ENCODE measurements at places on chromosomes 12 and 14.

- no peak for DNase-seq
Observed at GRCh38 chr12:28331130-28331529, 140.9 kb downstream of the CCDC91 start.

DNA sequence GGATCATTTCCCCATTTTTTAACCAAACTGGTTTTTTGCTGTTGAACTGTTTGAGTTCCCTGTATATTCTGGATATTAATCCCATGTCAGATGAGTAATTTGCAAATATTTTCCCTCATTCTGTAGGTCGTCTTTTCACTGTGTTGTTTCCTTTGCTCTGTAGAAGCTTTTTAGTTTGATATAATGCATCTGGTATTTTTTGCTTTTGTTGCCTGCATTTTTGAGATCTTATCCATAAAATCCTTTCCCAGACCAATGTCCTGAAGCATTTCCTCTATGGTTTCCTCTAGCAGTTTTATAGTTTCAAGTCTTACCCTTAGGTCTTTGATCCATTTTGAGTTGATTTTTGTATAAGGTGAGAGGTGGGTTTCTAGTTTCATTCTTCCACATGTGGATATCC lies 71.3 kb downstream of the LRP6 start:
- no peak for DNase-seq

- no peak for DNase-seq
Observed at GRCh38 chr12:69097619-69098368, 141.6 kb upstream of the CPSF6 start.

GRCh38 chr12:98227162-98227561 lies 288.2 kb upstream of the TMPO start:
- DNase-seq = no peak

DNA sequence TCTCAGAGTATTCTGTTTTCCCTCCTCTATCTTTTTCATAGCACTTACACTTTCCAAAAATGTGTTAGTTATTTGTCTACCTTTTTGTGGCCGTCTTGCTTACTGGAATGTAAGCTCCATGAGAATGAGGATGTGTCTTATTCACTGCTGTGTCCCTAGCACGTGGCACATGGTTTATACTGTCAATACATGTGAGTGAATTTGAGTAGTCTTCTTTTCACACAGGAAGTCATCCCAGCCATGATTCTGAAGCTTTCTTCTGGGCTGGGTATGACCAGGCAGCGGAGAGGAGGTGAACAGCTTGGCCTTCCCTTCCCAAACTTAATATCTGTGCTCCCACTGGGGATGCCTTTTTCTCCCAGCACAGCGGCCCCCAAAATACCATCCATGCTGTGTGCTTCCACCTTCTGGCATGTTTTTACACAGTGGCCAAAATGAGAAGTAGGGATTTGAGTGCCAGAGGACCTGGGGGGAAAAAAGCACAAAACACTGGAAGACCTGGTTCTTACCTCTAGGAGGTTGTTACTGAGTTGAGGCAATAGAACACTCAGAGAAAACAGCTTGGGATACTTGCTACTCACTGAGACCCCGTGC lies 10.3 kb downstream of the PLEKHG3 start:
- no peak for DNase-seq

GRCh38 chr12:120515496-120515895 lies 13.5 kb downstream of the COQ5 start:
- DNase-seq = no peak

- no peak for DNase-seq
Observed at GRCh38 chr12:109710747-109711595, 2.7 kb upstream of the FAM222A start.

- no peak for DNase-seq
Observed at GRCh38 chr14:87698481-87698880, 294.5 kb downstream of the GALC start.

- DNase-seq = no peak
Observed at GRCh38 chr14:101888182-101888581, 76.2 kb upstream of the DYNC1H1 start.

- DNase-seq = no peak
Observed at GRCh38 chr14:77598366-77599070, 17.9 kb downstream of the SPTLC2 start.

DNA sequence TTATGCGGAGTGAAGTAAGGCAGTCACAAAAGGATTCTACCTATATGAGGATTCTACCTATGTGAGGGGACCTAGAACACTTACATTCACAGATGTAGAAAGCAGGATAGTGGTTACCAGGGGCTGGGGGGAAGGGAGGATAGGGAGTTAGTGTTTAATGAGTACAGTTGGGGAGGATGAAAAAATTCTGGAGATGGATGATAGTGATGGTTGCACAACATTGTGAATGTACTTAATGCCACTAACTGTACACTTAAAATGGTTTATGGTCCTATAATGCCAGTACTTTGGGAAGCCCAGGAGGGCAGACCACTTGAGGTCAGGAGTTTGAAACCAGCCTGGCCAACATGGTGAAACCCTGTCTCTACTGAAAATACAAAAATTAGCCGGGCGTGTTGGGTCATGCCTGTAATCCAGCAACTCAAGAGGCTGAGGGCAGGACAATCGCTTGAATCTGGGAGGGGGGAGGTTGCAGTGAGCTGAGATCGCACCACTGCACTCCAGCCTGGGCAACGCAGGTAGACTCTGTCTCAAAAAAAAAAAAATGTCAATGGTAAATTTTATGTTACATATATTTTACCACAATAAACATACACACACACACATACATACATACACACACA lies 25.4 kb downstream of the SVOP start:
- DNase-seq = no peak

DNA sequence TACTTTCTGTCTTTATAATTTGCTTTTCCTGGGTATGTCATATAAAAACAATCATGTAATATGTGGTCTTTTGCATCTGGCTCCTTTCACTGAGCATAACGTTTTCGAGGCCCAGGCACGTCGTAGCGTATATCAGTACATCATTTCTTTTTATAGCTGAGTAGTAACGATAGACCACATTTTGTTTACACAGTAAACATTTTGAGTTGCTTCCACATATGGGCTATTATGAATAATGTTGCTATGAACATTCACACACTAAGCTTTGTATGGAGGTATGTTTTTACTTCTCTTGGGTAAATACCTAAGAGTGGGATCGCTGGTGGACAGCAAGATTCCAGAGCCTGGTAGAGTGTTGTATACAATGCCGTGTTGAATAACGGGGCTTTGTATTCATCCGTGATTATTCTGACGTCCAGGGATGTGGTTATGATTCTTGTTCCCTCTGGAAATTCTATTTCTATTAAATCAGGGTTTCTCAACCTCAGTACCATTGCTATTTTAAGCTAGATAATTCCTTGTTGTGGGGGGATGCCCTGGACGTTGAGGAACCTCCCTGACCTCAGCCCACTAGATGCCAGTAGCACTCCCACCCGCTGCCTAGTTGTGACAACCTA lies 38.9 kb upstream of the CIT start:
- no peak for DNase-seq

DNA sequence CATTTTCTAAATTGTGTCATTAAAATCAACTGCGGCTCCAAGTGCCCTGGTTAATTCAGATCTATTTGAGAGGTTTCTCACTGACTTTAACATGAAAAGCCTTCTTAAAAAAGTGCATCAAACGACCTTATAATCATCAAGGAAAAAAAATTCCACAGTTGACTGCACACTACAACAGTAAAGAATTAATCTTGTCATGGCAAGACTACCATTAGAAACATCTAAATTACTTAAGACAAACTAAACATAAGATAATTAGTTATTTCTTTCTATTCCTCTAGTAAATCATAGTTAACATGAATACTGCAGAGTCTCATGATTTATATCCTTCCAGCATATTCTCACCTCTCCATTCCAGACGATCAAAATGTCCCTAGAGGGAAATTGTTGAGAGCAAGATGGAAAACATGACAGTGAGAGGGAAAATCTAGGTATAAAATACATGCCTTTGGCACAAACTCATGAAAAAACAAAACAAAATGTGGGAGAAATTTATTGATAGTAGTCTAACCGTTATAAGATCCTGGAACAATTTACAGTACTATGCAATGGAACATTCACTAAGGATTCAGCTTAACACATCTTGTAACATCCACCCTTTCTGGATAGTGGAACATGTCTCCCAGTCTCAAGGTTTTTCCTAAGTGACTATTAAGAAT lies 112.5 kb downstream of the PRKD1 start:
- no peak for DNase-seq

GRCh38 chr12:98791406-98791805 lies 146.3 kb downstream of the APAF1 start:
- no peak for DNase-seq

DNA sequence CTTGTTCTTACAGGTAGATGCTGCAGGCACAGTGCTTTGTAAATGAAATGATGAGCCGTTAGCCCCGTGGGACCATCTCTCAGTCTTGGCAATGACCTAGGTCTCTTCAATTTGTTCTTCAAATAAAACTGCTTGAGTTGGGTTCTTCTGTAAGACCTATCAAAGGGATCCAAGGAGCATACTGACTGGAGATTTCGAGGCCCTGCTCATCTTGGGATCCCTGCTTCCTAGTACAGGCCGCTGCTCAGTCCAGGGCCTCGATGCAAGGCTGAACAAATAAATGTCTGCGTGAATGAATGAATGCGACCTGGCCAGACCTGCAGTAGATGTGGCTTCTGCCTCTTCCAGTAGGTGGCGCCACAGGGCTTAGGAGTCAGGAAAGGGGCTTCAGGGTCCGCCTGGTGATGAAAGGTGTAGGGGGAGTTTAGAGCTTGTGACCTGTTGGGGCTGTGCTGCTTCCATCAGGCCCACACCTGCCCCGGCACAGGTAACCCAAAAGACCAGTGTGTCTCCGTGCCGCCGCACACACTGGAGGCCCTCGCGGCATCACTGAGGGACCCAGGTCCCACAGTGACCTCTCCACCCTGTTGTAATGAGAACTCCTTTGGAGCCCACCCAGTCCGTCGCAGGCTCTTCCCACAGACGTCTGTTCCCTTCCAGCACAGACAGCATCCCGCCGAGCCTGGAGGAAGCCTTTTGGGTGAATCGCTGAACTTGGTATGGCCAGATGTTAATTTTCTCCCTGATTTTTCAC lies 4.4 kb downstream of the CACNA1C start:
- peak; percentile 91 for DNase-seq

DNA sequence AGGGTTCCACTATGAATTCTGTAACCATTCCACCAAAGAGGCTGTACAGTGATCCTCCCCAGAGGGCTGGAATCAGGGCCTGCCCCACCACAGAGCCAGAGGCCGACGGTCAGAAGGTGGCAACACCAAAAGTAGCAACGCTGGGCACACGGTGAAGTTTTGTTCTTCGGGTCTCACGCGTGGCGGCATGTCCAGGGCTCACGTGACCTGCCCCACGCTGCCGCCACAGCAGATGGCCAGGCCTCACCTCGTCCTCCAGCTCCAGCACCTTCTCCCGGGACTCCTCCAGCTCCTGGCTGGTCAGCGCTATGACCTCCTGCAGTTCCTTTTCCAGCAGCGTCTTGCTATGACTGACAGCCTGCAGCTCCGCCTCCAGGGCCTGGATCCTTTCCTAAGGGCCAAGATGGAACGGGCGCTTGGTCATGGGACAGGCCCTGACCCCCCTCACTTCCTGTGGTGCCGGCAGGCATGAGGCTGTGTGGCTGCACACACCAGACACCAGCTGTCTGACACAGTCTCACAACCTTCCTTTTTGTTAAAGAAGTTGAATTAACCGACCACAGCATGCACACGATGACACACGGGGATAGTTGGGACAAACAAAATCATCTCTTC lies 22.4 kb upstream of the ANKLE2 start:
- DNase-seq = no peak

DNA sequence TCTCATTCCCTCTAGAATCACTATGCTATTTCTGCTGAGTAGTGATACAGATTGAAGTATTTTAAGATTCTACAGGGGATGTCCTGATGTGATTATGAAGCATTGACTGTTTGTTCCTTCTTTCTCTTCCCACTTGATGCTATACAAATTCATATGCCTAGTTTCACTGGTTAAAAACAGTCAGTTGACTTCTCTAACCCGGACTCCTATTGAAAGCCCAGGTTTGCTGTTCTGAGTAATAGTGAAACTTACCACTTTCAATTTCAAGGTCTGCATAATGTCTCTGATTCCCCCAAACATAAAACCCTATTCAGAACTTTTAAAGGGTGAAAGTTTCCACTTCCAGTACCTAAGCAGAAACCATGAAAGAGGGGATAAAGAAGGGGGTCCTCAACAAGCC lies 117.7 kb upstream of the RPL10L start:
- no peak for DNase-seq

DNA sequence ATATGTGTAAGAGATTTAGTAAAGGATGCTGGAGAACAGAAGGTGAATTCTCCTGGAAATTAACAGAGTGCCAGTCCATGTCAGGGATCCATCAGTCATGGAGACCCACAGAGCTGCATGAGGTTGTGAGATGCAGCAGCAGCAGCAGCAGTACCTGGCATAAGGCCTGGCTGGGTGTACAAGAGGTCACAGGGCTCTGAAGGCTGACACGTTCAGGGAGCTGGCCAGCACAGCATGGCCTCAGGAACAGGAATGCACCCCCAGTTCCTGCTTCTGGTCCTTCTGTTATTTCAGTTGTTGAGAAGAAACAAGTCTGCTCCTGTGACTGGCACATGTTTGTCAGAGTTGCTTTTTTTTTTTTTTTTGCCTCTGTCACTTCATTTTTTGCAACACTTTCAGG lies 210.8 kb downstream of the CNTN1 start:
- no peak for DNase-seq

DNA sequence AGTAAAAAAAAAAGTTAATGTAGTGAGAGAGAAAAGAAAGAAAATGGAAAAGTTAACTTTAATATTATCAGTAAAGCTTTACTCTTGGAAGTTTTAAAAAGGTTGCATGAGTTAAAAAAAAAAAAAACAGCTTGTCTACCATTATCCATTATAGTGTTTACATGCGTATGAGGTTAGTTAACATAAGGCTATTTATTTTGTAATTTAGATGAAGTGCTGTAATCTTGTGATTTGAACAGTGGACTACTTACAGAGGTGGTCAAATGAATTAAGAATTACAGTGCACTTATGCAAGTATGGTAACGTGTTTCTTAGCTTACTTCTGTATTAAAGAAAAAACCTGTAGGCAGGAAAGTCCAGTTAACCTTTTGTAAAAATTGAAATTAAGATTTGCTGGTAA lies 30.7 kb downstream of the WASHC4 start:
- DNase-seq = no peak

GRCh38 chr14:55731881-55732498 lies 152.0 kb downstream of the KTN1 start:
- peak; percentile 42 for DNase-seq

GRCh38 chr14:97331526-97331925 lies 534.3 kb downstream of the VRK1 start:
- DNase-seq = no peak
